ENCODE measurements at places on chromosomes 16 and 17.

- no peak for DNase-seq
Observed at GRCh38 chr16:35565626-35566025, 2106.2 kb downstream of the TP53TG3F start.

GRCh38 chr16:50475170-50475569 lies 73.0 kb upstream of the NKD1 start:
- DNase-seq, result no peak

- no peak for DNase-seq
Observed at GRCh38 chr16:86092586-86093480, 193.9 kb downstream of the IRF8 start.

DNA sequence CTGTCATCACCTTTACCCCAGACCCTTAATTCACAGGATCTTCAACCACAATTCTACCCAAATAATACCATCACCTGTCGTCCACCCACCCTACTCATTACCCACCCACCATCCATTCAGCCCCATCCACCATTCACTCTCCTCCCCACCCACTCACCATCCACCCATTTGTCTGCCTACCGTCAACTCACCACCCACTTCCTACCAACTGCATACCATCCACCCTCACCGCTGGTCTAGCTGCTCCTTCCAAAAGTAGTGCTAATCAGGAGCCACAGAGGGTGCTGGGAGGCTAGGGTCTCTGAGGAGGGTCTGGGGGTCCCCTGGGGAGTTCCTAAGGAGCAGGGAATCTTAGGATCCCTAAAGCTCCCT lies 12.0 kb upstream of the IGFBP4 start:
- no peak for DNase-seq

DNA sequence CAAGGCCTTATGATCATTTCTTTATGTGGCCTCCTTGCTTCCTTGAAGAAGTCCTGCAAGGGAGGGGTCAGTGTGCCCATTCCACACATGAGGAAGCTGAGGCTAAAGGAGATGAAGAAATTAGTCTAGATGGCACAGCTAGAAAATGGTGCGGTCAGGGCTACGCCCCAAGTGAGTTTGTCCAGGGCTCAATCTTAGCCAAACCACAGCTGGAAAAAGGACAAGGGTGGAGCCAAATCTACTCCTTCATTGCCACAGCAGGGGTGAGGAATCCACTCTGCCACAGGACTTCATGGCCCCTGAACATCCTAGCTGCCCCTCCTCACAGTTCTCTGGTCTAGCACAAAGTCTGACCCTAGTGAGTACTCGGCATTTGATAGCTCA lies 16.2 kb downstream of the BEAN1 start:
- DNase-seq, result no peak

DNA sequence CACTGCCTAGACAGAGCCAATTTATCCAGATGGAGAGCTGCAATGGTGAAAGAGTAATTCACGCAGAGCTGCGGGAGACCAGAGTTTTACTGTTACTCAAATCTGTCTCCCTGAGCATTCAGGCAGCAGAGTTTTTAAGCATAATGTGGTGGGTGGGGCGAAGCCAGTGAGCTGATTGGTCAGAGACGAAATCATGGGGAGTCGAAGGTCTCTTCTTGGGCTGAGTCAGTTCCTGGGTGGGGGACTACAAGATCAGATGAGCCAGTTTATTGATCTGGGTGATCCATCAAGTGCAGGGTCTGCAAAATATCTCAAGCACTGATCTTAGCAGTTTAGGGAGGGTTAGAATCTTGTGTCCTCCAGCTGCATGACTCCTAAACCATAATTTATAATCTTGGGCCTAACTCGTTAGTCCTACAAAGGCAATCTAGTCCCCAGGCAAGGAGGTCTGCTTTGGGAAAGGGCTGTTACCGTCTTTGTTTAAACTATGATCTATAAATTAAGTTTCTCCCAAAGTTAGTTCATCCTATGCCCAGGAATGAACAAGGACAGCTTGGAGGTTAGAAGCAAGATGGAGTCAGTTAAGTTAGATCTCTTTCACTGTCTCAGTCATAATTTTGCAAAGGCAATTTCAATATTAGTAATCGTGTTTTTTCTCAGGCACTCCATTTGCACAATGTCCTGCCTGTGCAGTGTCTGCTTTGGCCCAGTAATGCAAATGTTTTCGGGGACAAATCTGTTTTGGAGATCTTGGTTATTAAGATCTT lies 27.0 kb downstream of the PIGL start:
- no peak for DNase-seq

- no peak for DNase-seq
Observed at GRCh38 chr17:68179236-68179925, 68.5 kb upstream of the AMZ2 start.

DNA sequence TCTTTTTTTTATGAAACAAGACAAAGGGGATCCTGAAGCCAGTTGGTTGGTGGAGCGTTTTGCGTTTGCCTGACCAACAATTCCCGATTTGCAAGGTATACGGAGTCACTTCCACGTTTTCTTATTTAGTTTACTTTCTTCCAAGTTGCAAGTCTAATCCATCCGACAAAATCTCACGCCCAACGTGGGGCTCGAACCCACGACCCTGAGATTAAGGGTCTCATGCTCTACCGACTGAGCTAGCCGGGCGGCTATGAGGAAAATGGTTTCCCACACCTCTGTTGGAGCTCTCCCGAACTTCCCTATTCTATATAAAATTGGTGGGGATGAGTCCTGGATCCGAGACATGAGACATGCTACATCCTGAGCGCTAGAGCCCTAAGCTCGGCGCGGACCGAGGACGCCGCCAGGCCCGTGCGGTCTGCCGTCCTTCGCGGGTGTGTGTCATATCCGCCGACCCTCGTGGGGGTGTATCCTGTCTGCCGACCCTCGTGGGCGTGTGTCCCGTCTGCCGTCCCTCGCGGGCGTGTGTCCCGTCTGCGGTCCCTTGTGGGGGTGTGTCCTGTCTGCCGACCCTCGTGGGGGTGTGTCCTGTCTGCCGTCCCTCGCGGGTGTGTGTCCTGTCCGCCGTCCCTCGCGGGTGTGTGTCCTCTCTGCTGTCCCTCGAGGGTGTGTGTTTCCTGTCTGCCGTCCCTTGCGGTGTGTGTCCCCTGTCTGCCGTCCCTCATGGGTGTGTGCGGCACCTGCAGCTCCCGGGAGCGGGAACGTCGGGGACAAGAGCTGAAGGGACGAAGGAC lies 22.6 kb downstream of the ZNF213 start:
- peak; percentile 94 for DNase-seq

All from NCI-H226 (cell line).